ENCODE measurements at places on chromosomes 2 and 18.
A peak's percentile ranks its signal among the peaks of the same experiment; 100 is the strongest.

DNA sequence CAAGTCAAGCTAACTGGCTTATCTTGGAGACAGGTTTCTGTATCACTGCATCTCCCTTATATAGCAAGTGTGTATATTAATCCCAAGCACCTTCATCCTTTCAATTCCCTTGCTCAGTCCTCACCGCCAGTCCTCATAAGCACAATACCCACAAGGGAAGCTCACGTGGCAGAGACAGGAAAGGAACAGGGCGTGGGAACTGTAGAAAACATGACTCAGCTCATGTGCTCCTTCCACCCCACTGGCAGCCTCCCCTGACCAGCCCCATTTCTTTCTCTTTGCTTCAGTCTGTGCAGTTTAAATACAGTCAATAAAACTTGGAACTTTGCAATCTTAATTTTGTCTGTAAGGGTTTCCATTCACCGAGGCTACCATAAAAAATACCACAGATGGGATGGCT is 36.5 kb upstream of the CDH19 start:
- DNase-seq = no peak

- DNase-seq = no peak
Measured at GRCh38 chr2:173962583-173963110, 2.5 kb downstream of the SP3 start.

GRCh38 chr18:1595195-1595594 is 690.5 kb downstream of the ADCYAP1 start:
- DNase-seq = no peak

- DNase-seq = no peak
Measured at GRCh38 chr2:46535360-46535759, 56.0 kb downstream of the TMEM247 start.

GRCh38 chr2:190978389-190979053 is 35.5 kb downstream of the STAT1 start:
- no peak for DNase-seq

DNA sequence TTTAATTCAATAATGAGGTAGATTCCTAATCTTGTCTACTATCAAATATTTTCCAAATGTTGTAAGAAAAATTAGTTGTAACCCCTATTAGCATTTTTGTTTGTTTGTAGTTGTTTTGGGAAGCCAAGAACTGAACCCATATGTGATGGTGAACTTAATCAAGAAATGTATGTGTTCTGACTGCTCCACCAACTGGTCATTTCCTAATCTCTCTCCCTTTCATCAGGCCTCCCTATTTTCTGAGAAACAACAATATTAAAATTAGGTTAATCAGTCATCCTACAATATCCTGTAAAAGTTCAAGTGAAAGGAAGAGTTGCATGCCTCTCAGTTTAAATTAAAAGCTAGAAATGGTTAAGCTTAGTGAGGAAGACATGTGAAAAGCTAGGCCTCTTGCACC is 504.0 kb downstream of the EPHA4 start:
- no peak for DNase-seq

- DNase-seq = no peak
Measured at GRCh38 chr2:55951533-55951932, 28.0 kb upstream of the EFEMP1 start.

- DNase-seq = no peak
Measured at GRCh38 chr2:204900487-204900886, 355.2 kb downstream of the PARD3B start.

DNA sequence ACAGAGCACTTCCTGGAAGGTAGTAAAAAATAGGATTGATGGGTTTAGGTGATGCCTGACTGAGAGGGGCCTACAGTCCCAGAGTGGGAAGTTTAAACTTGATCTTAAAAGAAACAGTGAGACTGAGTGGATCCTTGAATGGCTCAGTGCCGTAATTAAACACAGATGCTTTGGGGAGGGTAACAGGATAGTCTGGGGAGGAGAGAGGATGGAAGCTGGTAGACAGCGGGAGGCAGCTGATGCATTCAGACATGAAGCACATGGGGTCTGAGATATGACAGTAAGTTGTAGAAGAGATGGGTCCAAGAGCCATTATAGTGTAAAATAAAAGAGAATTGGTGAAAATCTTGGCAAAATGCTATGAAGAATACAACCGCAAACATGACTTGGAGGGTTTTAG is 54.4 kb downstream of the AOX1 start:
- no peak for DNase-seq

- no peak for DNase-seq
Measured at GRCh38 chr2:6392966-6393365, 472.7 kb downstream of the CMPK2 start.

- DNase-seq = no peak
Measured at GRCh38 chr2:147449323-147449991, 395.4 kb upstream of the ACVR2A start.

DNA sequence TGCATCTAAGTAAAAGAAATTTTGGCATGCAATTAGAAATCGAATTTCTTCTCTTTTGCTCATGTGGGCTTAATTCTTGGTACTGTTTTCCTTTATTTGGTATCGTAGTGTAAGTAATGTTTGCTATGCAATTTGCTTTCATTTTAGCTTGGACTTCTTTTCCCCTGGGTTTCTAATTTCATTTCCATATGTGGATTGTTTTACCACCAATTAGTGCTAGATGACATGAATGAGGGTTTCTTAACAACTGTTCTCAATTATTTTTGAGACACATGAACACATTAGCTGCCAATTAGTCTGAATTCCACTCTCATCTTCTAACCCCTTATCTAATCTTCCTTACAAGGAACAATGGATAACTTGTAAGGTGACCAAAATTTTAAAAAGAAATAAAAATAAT is 1047.2 kb upstream of the PIK3C3 start:
- peak; percentile 43 for DNase-seq

- DNase-seq = peak; percentile 69
Measured at GRCh38 chr18:50982086-50982801, 14.4 kb downstream of the ELAC1 start.

GRCh38 chr2:148184976-148185375 is 164.1 kb downstream of the MBD5 start:
- no peak for DNase-seq

DNA sequence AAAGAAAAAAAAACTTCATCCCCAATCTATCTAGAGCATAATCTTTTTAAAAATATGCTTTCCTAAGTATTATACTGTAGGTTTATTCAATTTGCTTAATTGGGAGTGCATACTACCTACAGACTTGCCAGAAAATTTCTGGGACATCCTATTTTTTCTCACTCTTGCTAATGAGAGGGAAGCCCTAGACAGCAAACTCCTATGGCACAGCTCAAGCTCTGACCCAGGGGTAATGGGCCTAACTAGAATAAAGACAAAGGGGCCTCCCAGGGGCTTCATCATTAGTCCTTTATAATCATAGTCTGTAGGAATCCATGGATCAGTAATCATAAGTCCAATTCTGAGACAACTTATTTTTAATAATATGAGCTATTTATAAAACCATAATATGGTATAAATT is 142.6 kb upstream of the ITGA4 start:
- DNase-seq = no peak

DNA sequence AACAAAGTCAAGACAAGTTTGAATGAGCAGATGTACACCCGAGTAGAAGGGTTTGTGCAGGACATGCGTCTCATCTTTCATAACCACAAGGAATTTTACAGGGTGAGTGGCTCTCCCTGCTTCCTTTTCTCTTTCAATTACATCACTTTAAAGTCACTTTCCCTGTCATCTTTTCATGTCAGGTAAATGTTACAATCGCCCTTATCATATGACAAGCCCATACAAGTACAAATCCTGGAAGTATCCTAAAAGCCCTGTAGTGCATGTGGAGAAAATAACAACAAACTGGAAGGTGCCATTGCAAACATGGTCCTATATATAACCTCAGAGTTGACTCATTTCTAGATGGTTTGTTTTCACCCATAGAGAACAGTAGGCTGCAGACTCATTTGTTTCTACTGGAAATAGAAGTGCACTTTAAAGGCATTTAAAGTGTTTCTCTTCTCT is 126.0 kb downstream of the SP100 start:
- DNase-seq = no peak

GRCh38 chr2:134446383-134447017 is 192.6 kb downstream of the MGAT5 start:
- DNase-seq = peak; percentile 4

DNA sequence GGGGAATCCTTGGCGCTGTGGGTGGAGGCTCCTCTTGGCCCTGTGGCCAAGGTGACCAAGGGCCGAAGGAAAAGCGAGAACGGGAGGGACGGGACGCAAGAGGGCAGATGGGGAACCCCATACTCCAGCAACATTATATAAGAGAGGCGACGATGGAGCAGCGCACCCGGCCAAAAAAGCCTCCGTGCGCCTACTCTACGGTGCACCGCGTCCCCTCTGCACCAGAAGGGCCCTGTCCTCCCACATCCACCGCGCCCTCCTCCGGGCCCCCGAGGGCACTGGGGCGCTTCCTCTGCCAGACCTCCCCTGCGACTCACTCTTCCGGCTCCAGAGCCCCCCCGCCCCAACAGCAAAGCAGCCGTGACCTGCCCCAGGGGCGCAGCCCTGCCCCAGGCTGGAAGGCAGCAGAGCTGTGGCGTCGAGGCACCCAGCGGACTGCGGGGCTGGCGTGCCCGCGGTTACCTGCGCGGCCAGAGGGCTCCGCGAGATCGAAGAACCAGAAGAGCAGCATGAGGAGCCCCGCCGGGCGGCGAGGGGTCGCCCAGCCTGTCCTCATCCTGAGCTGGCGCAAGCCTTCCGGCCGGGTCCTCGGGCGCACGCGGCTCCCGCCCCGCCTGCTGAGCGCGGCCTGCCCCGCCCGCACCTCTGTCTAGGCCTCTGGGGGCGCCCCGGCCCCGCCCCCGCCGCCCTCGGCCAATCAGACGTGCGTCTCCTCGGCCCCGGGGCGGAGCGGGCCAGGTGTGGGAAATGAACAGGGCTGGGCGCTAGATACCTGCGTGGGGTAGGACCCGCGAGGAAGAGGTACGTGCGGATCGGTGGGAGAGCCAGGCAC is 106.3 kb upstream of the CD302 start:
- DNase-seq = no peak

- no peak for DNase-seq
Measured at GRCh38 chr2:57598551-57598950, 448.1 kb upstream of the VRK2 start.

DNA sequence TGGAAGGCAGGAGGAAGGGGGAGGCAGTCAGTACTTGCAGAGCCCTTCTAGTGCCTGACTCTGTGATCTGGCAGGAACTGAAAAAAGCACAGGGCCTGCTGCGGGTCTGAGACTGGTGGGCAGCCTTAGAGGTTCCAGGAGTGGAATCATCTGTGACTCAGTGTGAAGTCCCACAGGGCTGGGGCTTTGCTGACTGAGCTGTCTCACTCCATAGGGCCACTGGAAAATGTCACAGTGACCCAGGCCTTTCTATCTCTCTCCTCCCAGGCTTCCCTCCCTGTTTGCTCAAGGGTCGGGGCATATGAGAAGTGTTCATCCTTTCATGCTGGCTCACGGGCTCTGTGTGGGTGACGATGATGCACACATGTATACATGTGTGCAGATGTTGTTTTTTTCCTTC is 47.1 kb upstream of the ZFP36L2 start:
- DNase-seq = no peak

DNA sequence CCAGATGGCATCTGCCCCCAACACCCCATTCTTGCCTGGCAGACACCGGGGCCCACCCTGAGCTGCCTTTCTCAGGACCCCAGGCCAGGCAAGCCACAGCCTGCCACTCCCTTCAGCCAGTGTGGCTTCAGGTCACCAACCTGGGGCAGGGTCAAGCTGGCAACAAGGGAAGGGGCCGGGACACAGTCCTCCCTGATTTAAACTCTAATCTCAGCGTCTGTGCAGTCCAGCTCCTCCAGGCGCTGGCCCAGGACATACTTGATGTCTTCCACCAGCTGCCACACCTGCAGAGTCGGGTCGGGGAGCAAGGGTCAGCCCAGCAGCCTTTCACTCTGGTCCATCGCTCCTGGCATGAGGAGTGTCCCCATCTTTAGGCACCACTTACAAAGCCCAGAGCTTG is 29.0 kb upstream of the ALPP start:
- DNase-seq = no peak

DNA sequence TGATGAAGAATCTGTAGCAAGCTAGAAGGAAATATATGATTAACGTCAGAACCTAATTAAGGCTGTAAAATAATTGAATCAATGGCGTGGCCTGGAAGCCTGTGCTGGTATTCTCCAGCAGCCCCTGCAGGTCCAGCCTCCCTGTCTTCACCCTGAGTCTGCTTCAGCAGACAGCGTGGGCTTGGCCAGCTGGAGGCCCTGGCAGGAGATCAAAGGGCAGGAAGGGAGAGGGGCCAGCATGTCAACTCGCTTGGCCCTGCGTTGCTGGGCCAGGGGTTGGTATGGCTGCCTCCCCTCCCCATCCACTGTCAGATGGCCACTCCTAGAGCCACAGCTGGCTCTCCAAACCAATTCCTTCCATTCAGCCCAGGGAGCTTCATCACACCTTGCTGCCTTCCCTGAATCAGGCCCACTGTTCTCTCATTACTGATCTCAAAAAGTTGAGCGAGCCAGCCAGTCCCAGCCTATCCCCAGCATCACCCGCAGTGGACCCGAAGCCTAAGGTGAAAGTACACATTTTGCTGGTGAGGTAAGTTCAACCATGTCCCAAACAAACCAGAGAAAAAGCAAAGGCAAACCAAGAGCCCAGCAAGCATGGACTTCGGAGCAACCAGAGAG is 228.4 kb upstream of the AGAP1 start:
- DNase-seq = no peak

DNA sequence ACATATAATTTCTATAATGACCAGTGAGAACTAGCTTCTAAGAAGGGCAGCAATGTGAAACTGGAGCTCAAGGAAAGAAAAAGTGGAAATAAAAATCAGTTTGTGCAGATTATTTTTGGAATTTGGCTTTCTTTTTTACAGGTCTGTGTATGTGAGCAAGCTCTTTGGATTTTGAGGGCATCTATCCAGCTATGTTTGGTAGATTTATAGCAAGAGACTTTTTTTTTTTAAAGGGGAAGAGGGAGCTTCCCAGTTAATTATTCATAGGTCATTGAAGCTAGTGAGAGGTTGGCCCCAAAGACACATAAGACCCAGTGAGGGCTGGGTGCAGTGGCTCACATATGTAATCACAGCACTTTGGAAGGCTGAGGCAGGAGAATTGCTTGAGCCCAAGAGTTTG is 24.0 kb upstream of the COLEC12 start:
- DNase-seq = no peak

Measured in NCI-H446 treated with DMSO at 0.1 percent for 48 hours (cell line).